Hindlimb muscle (tissue), 1 donor: ENCODE measurements at places on chromosomes 6 and 20. TPM values are rescaled to one million over a fixed set of nuclear protein-coding genes. Genes with fewer than 3 reads are reported as not detected.

DSTN gene
- 216 TPM for polyA plus RNA-seq

HDDC2 gene
- 58.0 TPM for polyA plus RNA-seq

- DNase-seq = peak; percentile 24
Measured at GRCh38 chr20:13865791-13866351, 81.0 kb downstream of the NDUFAF5 start.

LATS1 gene
- polyA plus RNA-seq = 19.4 TPM

- DNase-seq = no peak
Measured at GRCh38 chr20:7147220-7147601, 379.7 kb downstream of the BMP2 start.

- DNase-seq = no peak
Measured at GRCh38 chr6:119201480-119201879, 123.0 kb upstream of the FAM184A start.

CDH26 gene
- 0.85 TPM for polyA plus RNA-seq

GRCh38 chr6:155223646-155224451 is 40.0 kb upstream of the CLDN20 start:
- no peak for DNase-seq

LSM2 gene
- polyA plus RNA-seq = 51.7 TPM

CALHM5 gene
- 2.4 TPM for polyA plus RNA-seq

DNA sequence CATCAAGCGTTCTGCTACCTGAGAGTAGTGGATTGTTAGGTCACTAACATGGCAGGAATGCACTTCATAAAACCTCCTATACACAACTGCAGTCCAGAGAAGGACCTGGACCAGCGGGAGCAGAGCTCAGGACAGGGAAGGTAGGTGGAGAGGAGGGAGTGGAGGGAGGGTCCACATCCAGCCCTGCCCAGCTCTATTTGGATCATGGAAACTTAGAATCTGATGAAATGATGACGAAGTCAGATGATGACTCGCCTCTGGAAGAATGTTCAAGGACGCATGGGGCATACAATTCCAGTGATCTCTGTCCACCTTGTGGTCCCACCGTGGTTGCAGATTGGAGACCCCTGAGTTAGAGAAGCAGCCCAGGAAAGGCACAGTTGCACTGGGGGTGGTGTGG is 68.8 kb downstream of the CLIC5 start:
- DNase-seq = no peak

DNA sequence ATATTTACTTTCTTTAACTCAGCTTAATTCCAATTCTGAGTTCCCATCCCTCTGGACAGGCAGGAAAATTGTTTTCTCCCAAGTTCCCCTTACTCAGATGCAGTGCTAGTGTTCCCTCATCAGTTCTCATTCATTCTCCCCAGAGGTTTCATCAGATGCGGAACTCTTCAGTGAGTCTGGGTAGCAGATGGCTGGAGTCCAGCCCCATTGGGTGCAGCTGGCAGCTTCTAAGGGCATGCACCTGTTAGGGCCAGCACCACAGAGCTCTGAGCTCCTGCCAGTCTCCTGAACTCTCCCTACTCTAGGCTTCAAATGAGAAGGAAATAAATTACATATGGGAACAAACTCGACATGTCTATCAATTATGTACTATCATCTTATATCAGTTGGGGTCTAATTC is 76.6 kb downstream of the SOD2 start:
- DNase-seq = no peak

DNA sequence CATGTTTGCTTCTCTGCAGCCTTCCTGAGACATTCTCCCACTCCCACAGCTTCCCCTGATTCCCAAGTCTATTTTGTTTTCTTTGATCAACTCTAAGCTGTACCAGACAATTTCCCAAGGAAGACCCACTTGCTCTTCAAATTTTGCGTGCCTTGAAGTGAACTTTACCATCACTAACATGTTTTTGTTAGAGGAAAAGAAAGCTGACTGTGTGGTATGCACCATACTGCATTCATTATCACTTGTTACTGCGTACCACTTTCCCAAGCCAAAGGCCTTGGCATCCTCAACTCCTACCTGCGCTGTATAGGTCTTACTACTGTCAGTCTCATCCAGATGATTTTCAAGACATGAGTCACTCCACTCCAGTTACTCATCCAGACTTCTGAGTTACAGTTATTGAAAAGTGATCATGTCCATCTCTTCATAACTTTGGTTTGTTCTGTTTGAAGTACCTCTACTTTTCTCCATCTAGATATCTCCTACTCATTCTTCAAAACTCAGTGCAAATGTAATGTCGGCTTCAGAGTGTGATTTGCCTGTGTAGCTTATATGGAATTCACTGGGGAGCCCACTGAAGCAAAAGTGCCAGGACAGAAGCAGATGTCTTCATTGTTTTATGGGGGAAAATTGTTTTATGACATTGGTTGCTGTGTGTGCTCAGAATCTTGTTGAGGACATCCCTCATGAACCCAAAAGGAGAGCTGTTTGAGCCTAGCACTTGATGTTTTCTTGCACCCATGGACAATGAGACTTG is 5.2 kb downstream of the RPS12 start:
- no peak for DNase-seq

OPRL1 gene
- polyA plus RNA-seq = 1.1 TPM

PRND gene
- 51.9 TPM for polyA plus RNA-seq

DNA sequence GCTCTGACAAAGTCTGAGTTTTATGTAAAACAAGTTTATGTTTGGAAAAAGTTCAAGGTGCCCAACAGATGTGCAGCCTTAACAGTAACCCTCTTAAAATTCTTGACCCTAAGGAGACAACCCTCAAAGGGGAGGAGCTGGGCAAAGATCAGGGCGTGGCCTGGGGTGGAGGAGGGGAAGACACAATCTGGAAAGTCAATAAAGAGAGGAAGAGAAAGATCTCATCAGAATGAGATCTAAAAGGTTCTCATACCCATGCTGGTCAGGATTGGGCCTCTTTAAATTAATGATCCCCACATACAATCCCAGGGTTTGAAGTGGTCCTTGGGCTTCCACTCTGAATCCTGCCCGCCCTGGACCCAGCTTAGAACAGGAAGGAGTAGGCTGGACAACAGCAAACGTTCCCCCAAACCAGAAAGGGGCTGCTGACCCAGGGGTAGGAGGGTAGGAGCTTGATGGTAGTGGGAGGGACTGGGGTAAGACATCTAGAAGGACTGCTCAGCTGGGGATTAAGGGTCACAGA is 33.0 kb downstream of the FOXP4 start:
- no peak for DNase-seq

DNA sequence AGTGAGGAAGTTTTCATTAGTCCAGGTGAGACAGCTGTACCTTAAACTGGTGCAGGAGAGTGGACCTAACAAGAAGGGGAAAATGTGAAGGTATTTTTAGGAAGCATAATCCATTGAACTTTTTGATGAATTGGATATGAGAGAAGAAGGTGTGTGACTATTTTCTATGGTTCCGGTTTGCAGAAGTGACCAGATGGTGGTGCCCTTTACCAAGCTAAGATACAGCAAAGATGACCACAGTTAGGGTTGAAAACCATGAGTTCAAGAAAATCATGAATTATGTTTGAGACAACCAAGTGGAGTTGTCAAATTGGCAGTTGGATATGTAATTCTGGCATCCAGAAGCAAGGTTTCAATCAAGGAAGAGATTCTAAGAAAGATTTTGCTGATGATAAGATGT is 61.9 kb upstream of the NRSN1 start:
- DNase-seq = no peak

DNA sequence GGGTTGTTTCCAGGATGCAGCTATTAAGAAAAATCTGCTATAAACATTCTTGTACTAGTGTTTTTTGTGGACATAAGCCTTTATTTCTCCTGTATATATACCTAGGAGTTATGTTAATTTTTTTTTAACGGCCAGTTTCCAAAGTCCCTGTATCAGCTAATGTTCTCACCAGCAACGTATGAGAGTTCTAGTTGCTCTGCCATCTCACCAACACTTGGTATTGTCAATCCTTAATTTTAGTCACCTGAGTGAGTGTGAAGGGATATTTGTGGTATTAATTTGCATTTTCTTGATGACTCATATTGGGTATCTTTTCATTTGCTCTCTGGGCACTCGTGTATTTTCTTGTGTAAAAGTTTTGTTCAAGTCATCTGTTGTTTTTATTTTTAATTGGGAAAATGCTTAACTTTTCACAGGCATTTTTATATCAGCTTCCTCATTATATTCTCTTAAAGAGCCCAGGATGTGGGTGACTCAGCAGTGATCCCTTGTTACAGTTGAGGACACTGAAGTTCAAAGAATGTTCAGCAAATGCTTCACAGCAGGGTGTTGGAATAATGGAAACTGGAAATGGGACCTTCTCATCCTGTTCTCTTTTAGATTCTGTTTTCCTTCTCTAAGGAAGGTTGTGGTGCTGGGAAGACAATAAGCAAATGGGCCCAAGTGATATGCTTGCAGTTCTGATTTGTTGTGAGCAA is 211.7 kb upstream of the PRND start:
- no peak for DNase-seq

GRCh38 chr20:32204205-32205109 is 3.1 kb downstream of the PLAGL2 start:
- DNase-seq = no peak

DNA sequence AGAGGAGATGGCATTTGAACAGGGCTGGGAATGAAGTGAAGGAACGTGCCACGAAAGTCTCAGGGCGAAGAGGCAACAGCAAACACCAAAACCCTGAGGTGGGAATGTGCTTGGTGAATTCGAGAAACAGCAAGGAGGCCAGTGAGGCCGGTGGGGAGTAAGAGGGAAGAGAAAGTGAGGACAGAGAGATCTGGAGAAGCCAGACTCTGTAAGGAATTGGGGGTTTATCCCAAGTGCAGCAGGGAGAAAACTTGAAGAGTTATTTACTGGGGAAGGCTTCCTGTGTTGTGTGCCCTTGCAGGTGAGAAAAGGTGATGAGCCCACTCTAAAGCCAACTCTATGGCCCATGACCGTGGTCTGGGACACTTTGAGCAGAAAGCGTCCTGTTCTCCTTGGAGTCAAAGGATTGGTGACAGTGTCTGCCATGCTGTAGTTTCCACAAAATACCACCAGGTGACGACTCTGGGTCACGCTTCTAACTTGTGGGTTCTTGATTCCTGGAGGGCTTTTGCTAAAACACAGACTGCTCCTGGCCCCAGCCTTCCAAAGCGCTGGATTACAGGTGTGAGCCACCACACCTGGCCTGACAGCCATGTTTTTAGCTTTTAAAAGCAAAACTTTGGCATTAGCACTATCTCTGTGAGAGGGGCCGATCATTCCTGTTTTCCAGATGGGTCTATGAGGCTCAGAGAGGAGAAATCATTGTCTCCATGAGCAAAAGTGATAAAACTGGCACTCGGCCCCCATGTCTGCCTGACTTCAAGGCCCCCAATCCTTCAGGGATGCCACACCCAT is 18.0 kb upstream of the CSNK2A1 start:
- DNase-seq = peak; percentile 64
